BJ (cell line): ENCODE measurements at places on chromosomes 2 and 18.
A peak's percentile ranks its signal among the peaks of the same experiment; 100 is the strongest.

DNA sequence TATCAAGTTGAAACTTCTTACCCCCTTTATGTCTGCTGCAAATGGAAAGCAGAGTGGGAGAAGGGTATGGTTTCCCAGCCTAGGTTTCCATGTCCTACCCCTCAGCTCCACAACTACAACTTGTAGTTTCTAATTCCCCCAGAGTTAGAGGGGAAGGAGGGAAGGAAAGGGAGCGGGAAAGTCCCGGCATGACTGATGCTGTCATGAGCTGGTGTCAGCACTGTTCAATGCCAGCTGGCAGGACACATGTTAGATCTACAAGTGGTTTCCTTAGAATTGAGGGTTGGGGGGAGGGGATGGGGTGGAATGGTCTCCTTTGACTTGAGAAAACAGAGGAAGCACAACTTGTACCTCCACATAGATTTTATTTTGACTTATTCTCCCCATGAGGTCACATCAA, 194.0 kb downstream of the MBD2 start:
- no peak for DNase-seq

DNA sequence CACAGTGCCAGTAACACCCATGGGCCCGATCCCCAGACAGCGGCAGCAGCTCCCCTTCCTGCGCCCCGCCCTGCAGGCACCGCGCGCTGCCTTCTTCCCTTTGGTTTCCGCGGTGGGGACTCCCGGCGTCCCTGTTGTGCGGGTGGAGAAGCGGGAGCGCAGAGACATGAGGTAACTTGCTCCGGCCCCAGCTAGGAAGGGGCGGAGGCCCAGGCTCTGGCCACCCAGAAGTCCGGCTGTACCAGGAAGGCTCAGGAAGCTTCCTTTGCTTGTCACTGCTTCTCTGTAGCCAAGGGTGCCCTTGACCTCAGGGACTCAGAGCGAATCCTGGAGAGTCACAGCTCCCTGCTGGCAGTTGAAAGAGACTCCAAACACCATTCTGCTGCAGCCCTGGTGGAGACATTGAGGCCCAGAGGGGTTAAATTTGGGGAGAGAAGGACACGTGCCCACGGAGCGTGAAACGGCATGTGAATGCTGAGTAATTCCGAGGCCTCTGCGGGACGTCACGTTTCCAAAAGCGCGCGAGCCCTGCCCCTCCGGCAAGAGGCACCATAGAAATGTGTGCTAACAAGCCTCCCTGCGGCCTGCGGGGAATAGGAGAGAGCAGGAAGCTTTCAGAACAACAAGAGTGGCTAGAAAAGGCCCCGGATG, 6.7 kb upstream of the ADCY3 start:
- DNase-seq, result no peak

- no peak for DNase-seq
Observed at GRCh38 chr2:159150280-159150746, 136.2 kb downstream of the WDSUB1 start.

DNA sequence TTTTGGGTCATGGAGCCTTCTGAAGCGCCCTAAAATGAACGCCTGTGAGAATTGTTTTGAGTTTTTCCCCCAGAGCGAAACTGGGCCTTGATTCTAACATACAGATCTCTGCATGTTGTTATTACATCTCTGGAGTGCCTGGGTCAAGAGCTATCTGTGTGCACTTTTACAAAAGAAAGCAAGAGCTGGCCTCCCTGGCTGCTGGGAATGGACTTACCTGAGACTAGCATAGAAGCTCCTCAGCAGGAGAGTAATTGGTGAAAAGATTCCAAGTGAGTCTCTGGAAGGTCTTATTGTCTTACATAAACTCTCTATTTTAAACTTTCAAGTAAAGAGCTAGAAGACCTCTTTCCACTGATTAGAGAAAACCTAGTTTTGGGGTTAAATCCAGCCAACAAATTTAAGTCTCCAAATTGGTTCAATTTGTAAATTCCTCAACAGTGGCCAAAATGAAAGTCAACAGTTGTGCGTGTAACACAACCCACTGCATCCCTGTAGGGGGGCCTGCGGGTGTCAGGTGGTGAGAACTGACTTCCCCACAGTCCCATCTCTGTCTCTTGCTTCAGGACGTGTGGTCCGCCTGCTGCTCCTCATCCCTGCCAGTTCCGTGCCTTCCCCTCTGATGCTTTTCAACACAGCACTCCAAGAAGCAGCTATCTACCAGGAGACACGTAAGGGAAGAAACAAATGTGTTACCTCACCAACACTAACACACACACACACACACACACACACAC, 206.1 kb downstream of the SH3BP4 start:
- no peak for DNase-seq

DNA sequence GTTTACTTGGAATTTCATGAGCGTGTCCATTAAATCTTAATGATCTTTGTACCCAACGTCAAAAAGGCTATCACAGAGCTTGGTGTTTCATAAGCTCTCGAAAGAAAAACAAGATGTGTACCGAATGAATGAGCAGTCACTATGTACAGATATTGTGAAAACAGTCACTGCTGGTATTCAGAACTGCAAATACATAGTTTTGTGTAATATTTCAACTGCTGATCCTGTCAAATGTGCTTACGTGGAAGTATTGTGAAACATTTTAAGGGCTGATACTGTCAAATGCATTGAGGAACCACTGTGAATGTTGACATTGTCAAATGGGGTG, 184.2 kb upstream of the KLHL29 start:
- no peak for DNase-seq

GRCh38 chr2:137677466-137677865, 286.8 kb upstream of the HNMT start:
- DNase-seq, result no peak

- DNase-seq, result no peak
Observed at GRCh38 chr2:120858361-120859106, 122.9 kb downstream of the GLI2 start.

DNA sequence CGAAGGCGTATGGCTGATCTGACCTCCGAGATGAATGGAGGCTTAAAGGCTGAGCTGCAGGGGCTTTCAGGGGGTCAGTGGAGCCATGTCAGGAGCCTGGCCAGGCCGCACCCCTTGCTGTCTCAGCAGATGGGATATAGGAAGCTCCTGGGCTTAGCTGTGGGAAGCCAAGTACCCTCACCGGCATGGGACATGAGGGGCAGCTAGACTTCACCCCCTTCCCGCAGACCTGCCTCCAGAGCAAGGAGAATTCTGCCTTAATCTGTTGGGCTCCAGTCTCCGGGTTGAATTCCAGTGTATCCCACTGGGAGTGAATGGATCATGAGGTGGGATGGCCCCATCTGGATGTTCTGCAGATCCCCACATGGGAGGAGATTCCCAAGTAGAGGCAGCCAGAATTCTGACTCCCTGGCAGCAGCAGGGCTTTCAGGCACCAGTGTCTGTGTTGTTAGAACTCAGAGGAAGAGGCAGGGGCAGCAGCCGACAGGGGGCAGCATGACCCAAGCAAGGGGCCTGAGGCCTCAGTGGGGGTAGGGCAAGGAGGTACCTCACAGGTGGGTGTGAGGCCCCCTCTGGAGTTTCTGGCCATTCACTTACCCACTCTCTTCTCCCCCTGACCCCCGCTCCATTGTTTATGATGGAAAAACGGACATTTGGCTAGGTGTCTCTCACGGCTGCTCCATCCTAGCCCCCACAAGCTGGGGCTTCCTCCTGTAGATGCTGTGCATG, 19.1 kb downstream of the CAPG start:
- DNase-seq, result no peak

- no peak for DNase-seq
Observed at GRCh38 chr2:27802547-27802946, 31.0 kb downstream of the MRPL33 start.

- no peak for DNase-seq
Observed at GRCh38 chr18:76472829-76473228, 22.2 kb downstream of the ZNF516 start.

DNA sequence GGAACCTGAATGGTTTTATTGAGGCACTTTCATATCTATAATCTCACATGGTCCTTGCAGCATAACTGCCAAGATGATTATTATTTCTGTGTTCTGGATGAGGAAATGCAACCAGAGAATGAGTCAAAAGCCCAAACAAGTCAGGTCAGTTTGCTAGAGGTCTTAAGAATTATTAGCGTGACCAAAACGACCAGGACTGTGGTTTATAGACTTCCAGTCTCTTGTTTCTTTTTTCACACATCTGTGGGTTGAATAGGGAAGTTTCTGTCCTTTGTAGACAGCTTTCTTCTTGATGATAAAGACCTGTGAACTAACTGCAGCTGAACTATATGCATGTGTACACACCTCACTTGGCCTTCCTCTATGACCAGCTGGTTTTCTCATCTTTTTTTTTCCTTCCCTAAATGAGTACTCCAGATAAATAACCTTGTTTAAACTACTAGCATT, 13.9 kb downstream of the ADAM23 start:
- no peak for DNase-seq

DNA sequence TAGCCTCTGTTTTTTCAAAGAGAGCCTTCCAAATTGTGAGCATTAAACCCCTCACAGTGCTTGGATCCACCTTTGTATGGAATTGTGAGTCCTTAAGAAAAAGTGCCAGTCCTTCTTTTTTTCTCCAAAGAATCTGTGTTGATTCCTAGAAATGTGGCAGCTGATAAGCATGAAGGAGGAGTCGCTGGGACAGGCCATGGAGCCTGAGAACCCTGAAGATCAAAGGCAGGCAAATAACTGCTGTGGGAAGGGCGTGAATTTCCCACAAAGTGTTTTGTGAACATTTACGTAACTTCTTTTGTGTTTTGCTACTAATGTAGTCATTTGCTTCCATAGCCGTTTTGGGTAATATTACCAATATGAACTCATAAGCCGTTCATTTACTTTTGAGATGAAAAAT, 27.7 kb upstream of the CHMP1B start:
- DNase-seq, result no peak

GRCh38 chr18:26429535-26430226, 118.7 kb downstream of the KCTD1 start:
- peak; percentile 39 for DNase-seq

DNA sequence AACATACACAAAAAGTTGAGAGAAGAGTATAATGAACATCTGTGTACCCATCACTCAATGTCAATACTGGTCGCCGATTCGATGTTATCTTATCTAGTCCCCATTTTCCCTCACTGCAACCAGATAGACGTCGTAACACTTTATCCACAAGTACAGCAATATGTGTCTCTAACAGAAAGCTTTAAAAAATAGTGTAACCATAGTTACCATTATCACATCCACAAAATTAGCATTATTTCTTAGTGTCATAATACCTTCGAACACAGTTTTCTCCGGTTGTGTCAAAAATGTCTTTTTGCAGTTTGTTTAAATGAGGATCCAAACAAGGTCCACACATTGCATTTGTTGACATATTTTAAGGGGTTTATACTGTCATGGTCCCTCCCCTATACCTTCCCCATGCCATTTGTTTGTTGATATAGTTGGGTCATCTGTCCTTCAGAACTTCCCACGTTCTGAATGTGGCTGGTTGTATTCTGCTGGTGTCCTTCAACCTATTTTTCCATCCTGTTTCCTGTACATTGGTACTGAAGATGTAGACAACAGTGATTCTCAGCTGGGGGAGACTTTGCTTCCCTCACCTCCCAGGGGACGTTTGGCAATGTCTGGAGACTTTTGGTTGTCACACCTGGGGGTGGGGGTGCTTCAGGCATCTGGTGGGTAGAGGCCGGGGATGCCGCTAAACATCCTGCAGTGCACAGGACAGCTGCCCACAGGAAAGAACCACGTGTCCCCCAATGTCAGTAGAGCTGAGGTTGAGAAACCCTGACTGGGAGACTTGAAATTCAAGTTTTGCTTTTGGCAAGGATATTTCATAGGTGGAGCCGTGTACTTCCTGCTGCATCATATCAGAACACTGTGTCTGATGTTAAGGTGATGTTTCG, 72.7 kb upstream of the SPRED2 start:
- no peak for DNase-seq
